ENCODE measurements at places on chromosomes 11 and 22.

DNA sequence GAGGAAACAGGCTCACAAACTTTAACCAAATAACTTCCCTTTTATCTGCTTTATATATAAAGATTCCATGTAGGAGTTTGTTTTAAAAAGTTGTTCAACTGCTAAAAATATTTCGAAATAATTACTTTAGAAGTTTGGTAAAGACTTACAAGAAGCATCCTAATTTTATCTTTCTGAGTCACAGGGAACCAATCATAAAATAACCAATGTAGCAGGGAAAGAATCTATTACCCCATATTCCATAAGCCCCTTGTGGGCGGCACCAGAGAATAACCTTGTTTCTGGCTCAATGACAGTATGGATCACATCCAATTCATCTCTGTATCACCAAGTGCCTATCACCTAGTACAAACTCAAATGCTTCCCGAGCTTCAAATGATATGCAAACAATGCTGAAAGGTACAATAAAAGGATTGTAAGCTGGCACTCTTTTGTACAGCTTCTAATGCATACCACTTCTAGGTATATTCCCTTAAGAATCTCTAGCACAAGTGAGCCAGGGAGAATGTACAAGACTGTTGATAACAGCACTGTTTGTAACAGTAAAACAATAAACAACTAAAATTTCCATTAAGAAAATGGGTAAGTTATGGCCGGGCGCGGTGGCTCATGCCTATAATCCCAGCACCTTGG, 158.4 kb downstream of the ATG16L2 start:
- DNase-seq, result no peak

GRCh38 chr11:107957109-107957588, 28.9 kb downstream of the RAB39A start:
- no peak for DNase-seq

DNA sequence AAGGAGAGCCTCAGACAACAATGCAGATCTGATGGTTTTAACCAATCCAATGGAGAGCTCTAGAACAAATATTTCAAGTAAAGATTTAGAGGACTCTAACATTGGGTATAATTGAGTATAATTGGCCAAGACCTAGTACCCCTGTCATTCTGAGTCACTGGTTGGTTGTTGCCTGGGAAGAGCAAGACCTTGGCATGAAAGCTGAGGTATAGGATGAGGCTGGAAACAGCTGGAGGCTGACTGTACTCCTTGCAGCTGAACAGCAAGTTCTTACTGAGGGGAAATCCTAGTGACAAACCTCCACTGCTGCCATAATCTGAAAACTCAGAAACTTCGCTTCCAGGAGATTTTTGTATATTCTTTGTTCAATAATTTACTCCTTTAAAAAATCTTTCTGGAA, 54.3 kb upstream of the MUC15 start:
- DNase-seq, result no peak

DNA sequence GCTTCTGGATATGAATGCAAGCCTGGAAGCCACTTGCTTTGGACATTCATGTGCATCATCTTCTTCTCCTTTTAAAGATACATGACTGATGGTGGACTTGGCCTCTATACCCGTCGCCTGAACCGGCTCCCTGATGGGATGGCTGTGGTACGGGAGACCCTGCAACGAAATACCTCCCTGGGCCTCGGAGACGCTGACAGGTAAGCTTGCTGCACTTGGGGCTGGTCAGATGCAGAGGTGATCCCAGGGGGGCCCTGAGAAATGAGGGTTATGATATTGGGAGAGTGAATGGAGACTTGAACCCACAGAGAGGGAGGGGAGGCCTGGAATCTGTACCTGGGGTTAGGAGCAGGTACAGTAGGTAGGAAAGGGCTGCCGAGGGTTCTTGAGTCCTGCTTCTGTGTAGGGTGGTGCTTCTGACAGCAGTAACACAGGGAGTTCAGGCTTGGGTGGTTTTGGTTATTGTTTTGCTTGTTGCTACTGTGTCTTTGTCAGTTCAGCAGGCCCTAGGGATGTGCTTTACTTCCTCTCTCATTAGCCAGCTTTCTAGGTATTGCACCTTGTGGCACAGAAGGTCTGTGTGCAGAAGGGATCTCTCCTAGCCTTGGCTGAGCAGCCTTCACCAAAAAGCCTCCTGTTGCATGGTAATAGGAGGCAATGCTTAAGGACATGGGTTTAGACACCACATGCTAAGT, 176.1 kb downstream of the DBX1 start:
- DNase-seq, result no peak

- DNase-seq, result no peak
Measured at GRCh38 chr11:109148669-109149068, 273.3 kb upstream of the C11orf87 start.

DNA sequence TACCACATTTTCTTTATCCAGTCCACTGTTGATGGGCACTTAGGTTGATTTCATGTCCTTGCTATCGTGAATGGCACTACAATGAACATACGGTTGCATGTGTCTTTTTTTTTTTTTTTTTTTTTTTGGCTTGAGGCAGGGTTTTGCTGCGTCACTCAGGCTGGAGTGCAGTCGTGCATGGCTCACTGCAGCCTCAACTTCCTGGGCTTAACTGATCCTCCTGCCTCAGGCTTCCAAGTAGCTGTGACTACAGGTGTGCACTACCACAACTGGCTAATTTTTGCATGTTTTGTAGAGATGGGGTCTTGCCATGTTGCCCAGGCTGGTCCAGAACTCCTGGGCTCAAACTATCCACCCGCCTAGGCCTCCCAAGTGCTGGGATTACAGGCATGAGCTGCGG, 1.5 kb upstream of the CCDC90B start:
- no peak for DNase-seq

DNA sequence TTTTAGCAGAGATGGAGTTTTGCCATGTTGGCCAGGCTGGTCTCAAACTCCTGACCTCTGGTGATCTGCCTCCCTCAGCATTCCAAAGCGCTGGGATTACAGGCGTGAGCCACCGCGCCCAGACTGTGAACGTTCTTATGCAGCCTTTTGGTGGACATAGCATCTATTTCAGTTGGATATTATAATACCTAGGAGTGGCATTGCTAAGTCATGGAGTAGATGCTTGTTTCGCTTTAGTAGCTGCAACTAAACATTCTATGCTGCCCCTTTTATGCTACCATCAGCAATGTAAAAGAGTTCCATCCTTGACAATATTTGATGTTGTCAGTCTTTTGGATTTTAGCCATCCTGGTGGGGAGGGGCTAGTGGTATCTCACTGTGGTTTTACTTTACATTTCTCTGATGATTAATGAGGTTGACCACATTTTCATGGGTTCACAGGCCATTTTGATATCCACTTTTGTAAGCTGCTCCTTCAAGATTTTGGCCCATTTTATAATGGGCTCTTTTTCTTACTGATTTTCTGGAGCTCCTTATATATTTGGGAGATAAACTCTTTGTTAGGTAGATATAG, 16.5 kb upstream of the APOBEC3A start:
- DNase-seq, result no peak

DNA sequence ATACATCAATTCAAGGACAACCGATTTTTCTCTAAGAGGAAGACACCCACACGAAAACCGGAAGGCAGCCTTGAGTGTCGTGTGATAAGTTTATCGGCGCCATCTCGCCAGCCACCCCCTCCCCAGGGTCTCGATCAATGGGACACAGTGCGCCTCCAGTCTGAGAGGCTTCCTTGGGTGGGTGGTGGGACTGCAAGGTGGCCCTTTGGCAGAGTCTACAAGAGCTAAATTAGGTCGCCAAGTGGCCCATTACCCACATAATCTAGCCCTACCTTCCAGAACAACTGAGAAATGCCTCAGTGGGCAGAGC, 64.0 kb downstream of the CD6 start:
- DNase-seq, result no peak

DNA sequence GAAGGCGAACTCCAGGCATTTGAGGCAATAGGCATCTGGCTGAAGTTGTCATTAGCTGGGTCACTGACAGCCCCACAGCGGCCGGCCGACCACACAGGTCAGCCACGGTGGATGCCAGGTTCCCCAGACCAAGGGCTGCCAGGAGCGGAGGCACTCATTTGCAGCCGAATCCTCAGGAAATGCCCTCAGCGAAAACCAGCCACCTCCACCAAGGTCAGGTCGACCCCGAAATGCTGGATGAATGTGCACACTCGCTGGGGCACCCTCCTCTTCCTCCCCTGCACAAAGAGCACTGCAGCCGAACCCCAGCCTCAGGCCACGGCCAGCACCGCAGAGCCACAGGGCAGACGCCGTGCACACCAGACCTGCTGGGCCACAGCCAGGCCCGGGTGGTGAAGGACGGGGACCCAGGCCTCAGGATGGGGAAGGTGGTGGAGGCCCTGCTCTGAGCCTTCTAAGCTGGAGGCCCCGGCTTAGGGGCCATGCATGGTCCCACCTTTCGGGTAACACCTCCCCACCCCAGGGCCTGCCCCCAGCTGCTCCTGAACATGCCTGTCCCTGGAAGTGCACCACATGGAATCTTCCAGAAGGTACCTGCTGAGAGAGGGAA, 206.0 kb downstream of the BRD1 start:
- DNase-seq, result no peak

- no peak for DNase-seq
Measured at GRCh38 chr11:6745465-6746015, 26.2 kb downstream of the OR2AG2 start.

DNA sequence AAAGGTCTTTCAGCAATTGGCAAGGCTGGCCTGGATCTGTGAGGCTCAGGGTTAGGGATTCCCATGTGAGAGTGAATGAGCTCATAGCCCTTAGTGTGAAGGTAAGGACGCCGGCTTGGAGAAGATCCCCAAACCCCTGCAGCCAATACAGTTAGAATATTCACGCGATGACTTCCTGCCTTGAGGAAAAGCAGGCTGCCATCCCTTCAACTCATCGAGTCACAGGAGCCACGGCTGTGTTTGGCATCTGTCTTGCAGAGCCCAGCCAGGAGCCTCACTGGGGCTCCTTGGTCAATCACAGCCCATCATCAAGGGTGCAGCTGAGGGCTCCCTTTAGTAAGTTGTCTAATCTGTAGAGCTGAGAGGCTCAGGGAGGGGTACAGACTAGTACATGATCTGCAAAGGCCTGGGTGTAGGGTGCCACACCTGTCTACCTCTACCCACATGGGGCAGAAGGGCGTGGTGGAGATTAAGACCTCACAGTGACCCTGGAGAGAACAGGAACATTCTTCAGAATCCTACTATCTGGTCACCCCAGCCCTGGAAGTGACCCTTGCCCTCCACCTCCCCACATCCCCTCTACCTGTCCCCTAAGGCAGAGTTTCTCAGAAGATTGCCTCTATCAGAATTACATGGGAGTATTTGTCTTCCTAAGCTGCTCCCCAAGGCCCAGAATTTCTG, 18.5 kb downstream of the IL10RA start:
- DNase-seq, result no peak

DNA sequence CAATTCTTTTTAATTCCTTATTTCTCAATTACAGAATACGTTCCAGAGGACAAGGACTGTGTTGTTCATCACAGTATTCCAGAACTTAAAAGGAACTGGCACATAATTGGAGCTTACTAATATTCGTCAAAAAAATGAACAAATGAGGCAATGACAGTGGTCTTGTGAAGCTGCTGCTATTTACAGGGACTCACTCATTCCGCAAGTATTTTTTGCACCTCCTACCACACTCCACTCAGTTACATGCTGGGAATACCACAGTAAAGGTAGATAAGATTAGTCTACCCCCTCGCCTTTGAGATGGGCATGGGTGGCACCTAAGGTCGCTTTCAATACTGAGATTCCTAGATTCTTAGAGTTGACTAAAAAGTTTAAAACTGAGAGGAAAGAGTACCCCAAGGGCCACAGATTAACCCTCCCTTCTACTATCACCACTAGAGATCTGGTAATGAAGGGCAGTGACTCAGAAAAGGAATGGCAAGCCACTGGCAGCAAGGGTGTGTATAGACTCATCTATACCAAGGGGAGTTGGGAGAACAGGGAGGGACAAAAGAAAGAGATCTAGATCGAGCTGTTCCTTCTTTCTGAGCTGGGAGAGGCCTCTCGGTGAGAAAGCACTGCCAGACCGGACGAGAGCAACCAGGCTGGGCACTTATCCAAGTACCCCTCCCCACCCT, 85.0 kb downstream of the RPL27A start:
- no peak for DNase-seq

DNA sequence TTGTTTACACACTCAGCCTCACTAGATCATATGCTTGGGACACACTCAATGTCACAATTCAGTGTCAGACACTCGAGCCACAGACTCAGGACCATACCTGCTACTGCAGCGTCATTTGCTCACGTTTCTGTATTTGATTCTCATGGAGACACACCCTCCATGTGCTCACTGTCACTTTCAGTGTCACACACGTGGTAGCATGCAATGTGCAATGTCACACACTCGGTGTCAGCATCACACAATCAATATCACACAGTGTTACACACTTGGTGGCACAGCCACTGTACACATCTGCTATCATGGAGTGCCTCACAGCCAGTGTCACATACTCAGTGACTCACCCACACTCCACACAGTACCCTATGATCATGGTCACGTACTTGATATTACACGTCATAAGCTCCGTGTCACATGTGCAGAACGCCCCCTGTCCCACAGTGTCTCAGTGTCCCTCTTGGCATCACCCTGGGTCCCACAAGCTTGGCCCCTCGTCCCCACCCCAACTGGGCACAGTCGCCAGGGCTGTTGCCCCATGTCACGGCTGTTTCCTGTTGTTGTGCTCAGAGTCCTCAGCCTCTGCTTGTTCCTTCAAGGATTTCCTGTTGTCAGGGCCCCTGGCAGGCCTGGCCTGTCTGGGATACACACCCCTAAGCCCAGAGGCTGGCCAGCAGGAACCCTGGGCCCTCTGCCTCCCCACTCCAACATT, 49.6 kb downstream of the PDE2A start:
- DNase-seq, result no peak

GRCh38 chr22:32206774-32207758, 2.2 kb upstream of the RFPL2 start:
- no peak for DNase-seq

GRCh38 chr11:61069427-61069826, 32.9 kb upstream of the CD5 start:
- DNase-seq, result no peak

DNA sequence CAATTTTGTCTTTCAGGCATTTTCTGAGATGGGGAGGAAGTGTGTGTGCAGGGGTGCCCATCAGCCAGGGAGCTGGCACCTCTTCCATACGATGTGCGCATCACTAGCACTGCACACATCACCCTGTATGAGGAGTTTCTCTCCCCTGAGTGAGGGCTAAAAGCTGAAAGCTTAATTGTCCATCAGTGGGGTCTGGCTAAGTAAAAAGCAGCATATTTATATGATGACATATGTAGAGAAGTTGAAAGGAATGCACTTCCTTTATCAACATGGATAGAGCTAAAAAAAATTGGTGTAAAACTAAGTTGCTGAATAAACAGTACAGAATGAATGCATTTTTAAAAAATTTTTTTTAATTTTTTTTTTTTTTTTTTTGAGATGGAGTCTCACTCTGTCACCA, 4.0 kb downstream of the VSTM5 start:
- no peak for DNase-seq

Data from stimulated activated CD8-positive, alpha-beta memory T cell treated with anti-CD3 and anti-CD28 coated beads, Interleukin-7, amount 100 ng/mL, for 24 hours (primary cell).